Muscle of leg (tissue), 16 donors: ENCODE measurements at places on chromosomes 4 and X. TPM values are rescaled to one million over a fixed set of nuclear protein-coding genes. Genes with fewer than 3 reads are reported as not detected.

DNA sequence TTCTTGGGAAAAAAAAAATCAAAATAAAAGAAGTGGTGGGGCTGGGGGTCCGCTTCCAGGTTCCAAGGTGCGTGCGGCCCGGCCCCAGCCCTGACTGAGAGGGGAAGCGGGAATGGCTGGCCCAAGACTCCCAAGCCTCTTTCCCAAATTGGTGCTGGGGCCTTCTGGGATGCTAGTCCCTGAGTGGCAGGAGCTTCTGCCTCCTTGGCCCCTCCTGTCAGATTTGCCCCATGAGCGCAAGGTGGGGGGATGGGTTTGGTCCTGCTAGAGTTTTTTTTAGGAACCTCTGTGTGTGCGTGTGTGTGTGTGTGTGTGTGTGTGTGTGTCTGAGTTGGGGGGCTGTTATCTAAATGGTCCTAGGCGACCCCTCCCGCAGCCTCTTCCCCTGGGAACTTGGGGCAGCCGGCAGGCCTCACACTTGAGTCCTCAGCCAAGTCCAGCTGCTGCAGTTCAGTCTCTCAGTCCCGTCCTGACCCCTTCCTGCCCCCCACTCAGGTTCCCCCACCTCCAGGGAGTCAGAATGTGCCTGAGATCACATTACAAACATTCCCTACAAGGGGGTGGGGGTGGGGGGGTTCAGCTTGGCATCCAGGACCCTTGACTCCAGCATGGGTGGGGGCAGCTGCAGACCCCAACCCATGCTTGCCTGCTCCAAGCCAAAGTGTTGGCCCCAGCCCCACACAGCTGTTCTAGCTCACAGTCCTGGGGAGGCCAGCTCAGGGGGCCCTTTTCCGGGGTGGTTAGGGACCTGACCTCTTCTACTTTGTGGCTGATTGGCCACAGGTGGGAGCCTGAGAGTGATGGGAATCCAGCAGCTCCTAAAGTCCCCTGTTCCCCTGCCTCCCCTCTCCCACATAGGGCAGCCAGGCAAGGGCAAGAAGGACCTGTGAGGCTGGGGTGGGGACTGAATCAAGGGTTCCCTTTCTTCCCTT lies 4.0 kb downstream of the EFNB1 start:
- DNase-seq: peak; percentile 32

DNA sequence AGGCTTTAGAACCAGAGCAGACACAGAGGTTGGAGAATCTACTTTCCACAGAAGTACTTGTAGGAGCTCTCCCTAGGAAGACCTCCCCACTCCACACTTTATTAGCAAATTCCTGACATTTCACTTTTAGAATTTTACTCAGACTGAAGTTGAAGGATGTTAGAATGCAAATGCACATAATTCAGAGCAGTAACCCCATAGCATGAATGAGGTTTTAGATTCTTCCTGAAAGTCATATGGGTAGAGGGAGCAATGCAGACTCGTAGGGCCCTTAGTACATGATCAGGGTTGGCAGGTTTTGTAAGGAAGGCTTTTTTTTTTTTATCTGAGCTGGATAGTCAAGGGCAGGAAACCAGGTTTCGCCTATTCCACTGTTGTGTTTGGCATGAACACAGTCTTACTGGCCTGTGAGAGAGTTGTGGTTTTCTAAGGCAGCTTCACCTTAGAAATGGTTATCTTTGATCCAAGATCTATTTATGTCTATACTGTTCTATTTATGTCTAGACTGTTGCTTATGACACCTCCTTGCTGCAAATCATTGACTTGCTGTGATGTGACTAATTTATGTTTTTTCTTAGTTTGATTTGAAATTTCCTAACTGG lies 48.9 kb downstream of the SPATA18 start:
- no peak for DNase-seq

- peak; percentile 72 for DNase-seq
Measured at GRCh38 chr4:100287534-100287933, 97.3 kb upstream of the DDIT4L start.

- DNase-seq: no peak
Measured at GRCh38 chr4:149296503-149296902, 519.1 kb downstream of the IQCM start.

DNA sequence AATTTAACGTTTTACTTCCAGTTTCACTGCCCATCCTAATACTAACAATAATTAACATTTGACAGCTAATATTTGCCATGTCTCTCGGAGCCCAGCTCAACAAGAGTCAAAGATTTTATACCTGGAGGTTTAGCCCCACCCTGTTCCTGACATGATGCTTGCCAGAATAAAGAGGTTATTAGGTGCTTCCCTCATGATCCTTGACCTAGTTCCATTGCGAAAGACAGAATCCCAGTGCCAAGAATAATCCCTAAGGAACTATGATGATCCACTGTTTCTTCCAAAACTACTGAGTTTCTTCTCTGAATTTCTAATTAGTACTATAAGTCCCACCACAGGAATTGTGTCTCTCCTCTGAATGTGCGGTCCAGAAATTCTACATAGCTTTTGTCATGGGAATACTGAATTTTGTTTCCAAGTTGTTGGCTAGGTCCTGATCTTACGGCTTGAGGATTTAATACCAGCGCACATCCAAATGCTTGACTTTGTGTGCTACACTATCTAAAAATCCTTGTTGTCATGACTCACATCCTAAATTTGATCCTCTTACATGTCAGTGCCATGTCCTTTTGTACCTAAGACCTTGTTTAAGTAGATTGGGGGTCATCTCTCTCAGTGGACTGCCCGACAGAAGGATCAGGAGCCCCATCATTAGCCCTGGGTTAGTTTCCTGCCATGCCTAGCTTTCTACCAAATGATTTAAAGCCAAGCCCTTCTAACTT lies 23.1 kb downstream of the ANTXR2 start:
- no peak for DNase-seq

DNA sequence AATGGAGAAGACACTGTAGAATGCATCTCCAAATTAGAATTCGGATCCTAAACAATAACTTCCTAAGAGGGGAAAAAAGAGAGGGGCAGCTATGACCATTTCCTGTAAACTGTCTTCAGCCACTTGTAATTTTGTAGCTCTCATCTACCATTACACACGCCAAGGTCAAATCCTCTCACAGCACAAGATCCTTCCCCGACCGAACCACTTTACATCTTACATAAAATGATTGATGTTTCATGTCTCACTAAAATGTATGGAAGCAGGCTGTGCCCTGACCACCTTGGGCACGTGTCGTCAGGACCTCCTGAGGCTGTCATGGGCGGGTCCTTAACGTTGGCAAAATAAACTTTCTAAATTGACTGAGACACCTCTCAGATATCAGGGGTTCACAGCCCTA lies 24.1 kb upstream of the PBDC1 start:
- peak; percentile 80 for DNase-seq

- DNase-seq: peak; percentile 16
Measured at GRCh38 chr4:64713256-64713840, 304.1 kb upstream of the TECRL start.

GRCh38 chr4:188254211-188254610 lies 115.0 kb downstream of the TRIML1 start:
- no peak for DNase-seq

DNA sequence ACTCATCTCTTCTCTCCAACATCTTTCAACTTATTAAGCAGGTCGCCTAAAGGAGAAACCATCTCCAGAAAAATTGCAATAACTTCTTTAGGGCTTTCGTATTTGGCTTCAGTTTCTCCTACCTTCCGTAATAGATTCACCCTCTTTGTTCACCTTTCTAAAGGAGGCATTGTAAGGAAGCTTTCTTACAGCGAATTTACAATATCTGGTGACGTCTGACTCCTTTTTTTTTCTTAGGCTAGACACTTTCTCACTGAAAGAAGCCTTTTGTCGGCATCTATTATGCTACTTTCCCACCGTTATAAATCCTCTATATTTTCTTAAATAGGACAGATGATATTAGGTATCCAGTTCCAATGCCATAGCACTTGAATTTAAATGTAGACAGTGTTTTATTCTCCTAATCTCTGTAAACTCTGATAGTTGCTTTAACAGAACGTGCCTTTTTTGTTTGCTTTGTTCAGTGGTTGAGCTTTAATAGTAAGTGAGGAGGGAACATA lies 302.4 kb downstream of the IL1RAPL1 start:
- DNase-seq: no peak

DNA sequence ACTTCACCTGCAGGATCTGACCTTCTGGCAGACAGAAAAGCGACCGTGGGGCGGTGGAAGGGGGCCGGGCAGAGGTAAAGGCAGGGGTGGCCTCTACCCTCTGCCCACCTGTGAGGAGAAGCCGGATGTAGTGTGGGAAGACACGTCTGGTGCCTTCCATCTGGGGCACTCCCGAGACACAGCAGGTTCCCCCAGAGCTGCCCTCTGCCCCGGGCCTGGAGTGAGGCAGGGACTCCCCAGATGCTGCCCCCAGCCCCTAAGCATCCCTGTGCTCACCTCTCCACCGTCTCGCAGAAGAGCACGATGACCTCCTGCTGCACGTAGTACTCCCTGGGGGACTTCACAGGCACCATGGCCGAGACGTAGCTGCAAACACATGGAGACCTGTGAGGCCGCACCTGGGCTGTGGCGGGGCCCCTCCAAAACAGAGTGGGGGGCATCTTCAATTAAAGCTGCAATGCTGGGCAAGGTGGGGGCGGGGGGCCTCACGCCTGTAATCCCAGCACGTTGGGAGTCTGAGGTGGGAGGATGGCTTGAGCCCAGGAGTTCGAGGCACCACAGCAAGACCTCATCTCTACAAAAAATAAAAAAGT lies 75.3 kb upstream of the MXD4 start:
- DNase-seq: no peak

- peak; percentile 45 for DNase-seq
Measured at GRCh38 chr4:77220828-77221613, 64.0 kb downstream of the CCNG2 start.

GRCh38 chr4:75723163-75724065 lies 963 bp upstream of the USO1 start:
- peak; percentile 78 for DNase-seq

DNA sequence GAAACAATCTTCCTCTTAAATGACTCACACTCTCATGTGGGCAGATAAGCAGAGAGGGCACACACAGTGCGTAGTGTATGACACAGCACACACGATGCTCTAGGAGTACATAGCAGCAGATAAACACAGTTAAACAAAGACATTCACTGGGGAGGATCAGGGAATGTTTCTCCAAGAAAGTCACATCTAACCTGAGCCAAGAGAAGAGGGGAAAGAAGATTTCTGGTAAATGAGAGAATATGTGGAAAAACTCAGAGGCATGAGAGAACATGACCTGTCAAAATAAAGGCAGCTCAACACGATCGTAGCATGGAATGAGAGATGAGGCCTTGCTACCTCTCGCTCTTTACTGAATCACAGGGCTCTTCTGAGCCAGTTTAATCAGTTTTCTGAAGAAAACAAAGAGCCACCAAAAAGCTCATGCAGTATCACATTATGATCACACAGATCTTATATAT lies 251.0 kb downstream of the ANK2 start:
- peak; percentile 97 for DNase-seq

GRCh38 chr4:47686294-47686872 lies 151.5 kb downstream of the CORIN start:
- DNase-seq: peak; percentile 31

DNA sequence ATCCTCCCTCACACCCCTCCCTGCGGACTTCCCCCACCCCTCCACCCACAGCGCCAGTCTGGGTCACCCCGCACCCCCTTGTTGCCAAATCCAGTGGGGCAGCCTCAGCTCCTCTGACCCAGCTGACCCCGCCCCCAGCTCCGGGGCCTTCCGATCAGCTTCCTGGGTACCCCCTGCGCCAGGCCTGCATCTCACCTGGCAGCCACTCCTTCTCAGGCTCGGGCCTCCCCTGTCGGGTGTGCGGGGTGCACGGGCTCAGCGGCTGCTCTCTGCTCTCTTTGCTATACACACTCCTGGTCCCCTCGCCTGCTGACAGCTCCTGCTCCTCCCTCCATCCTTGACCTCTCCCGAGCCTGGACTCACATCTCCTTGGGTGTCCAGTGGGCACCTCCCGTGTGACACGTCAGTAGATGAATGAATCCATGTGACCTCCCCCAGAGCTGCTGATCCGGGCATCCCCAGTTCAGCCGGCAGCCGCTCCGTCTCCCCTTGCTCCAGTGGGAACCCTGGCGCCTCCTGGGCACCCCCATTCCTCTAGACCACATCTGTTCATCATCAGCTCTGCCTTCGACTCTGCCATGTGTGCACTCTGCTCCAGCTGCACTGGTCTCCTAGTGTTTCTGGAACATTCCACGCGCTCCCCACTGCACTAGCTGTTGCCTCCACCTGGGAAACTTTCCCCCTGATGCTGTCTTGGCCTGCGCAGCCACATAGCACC lies 9.9 kb downstream of the CFAP99 start:
- no peak for DNase-seq

- DNase-seq: no peak
Measured at GRCh38 chr4:140693562-140693961, 62.6 kb downstream of the TBC1D9 start.

- DNase-seq: no peak
Measured at GRCh38 chr4:173281406-173282255, 52.5 kb downstream of the HMGB2 start.

MUC7 gene
- polyA plus RNA-seq: 0.15 TPM

SLC7A11 gene
- 0.58 TPM for polyA plus RNA-seq

DDX53 gene
- not detected for polyA plus RNA-seq

ZNF185 gene
- 10.2 TPM for polyA plus RNA-seq

EIF1AX gene
- polyA plus RNA-seq: 66.6 TPM

RTL3 gene
- polyA plus RNA-seq: 0.57 TPM

FRMD7 gene
- polyA plus RNA-seq: 0.48 TPM

NUDT10 gene
- polyA plus RNA-seq: 1.0 TPM

NMU gene
- polyA plus RNA-seq: 2.2 TPM

DDX60 gene
- polyA plus RNA-seq: 5.3 TPM

SSX4B gene
- not detected for polyA plus RNA-seq

MAD2L1 gene
- 19.2 TPM for polyA plus RNA-seq

MSX1 gene
- polyA plus RNA-seq: 1.3 TPM

LSM6 gene
- 44.2 TPM for polyA plus RNA-seq
